Activated T-cell treated with anti-CD3 and anti-CD28 coated beads, Interleukin-2, amount 50 U/mL, for 4 hours (primary cell): ENCODE measurements at places on chromosomes 7 and 10.

DNA sequence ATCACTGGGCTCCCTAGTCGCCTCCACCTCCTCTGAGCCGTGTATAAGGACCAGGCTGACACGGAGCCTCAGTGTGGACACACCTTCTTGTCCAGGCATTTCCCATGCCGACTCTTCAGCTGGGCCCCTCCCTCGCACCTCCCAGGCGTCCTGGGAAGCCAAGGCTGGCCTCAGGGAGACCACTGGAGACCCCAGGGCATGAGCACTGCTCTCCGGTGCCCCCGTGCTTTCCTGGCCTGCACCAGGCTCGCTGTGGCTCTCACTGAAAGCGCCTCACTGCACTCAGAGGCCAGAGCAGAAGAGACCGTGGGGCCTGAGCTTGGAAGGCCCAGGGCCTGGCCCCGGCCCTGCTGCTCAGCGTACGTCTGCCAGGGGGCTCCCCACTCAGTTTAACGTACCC, 31.4 kb downstream of the LRRC27 start:
- DNase-seq = no peak

DNA sequence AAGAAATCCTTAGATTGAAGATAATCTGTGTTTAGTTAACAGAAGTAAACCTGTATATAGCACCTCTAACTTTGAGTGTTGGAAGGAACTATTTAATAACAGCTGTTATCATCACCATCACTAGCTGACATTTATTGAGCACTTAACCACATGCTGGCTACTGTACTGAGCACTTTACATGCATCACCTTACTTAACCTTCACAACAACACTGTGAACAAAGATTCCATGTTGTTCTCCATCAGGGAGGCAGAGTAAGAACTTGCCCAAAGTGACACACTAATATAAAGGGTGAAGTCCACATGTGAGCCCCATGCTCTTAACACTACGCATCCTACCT, 182.2 kb downstream of the ST7 start:
- no peak for DNase-seq

GRCh38 chr7:115840702-115841101, 189.9 kb downstream of the TFEC start:
- DNase-seq = no peak

DNA sequence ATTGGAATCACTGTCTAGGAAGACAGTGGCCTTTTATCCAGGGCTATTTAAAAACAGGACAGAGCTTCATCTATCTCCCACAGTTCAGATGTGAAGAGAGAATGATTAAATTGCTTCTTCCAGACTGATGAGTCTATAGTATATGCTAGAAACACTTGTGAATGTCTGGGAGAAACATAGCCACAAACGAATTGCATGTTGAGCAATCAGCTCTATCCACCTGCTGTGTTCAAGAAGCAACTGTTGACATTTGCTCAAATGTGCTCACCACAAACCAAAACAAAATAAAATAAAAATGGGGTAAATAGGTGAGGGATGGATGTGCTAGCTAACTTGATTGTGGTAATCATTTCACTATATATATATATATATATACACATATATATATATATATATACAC, 195.1 kb downstream of the HECW1 start:
- no peak for DNase-seq

DNA sequence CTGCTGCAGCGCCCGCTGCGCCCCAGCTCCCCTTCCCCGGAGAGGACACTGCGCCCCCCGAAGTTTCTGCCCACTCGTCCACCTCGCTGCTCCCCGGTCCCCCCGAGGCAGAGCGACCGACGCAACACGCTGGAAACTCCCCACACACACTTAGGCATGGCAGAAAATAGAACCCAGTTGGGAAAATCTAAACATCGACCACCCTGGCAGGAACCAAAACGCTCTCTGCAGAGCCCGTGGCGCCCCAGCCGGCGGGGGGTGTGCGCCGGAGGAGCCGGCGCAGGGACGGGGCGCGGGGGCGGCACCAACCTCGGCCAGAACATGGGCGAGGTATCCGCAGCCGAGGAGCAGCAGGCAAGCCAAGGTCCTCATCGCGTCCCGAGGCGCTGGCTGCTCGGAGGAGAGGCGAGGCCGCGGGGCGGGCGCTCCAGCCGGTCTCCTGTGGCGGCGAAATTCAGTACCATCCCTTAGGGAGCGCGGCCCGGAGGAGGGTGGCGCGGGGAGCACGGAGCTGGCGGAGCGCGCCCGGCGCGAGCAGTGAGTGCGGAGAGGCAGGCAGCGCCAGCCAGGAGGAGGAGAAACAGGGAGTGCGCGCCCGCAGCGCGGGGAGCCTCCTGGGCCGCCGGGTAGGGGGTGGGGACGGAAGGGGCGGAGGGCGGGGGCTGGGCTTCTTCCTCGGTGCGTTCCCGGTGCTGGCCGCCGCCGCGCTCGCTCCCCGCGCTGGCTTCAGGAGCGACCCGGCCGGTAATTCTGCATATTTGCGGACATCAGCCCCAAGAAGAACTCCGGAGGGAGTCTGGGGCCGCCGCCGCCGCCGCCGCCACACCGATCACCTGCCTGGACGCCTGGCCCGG, 789 bp downstream of the PDGFA start:
- DNase-seq = no peak

GRCh38 chr7:41425926-41426325, 277.0 kb downstream of the INHBA start:
- no peak for DNase-seq

DNA sequence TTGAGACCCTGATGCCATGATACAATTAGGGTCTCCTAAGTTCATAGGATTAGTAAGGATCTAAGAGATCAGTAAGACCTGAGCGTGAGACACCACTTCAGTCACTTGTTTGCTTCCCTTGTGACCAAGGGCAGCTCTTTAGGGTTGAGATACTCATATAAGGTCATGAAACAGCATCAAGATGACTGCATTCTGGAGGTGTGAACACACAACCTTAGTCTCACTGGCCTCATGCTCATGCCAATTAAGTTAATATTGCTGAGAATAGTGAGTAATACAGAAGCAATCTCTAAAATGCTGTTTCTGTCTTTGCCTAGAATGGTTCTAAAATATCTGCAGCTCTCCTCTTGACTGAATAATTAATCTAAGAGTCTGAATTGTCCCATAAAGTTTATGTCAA, 39.6 kb upstream of the KLHL7 start:
- DNase-seq = no peak

DNA sequence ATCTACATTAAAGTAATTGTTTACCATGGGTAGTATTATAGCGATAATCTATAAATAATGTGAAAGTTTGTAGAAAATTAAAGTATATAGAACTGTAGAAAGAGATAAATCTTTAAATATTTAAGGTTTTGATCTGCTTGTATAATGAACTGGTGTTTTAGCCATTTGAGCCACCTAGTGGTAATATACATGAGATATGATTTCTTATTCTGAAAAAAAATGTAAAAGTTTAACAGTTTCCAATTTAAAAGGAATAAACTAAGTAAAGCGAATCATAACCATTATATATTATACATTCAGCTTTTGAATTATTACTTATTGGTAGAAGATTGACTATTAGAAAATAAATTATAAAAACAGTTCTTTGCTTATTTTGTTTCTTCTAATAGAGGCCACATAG, 91.2 kb downstream of the OTUD1 start:
- DNase-seq = no peak

GRCh38 chr7:34672430-34672829, 14.4 kb downstream of the NPSR1 start:
- no peak for DNase-seq
